ENCODE measurements at places on chromosomes 16 and 17.

DNA sequence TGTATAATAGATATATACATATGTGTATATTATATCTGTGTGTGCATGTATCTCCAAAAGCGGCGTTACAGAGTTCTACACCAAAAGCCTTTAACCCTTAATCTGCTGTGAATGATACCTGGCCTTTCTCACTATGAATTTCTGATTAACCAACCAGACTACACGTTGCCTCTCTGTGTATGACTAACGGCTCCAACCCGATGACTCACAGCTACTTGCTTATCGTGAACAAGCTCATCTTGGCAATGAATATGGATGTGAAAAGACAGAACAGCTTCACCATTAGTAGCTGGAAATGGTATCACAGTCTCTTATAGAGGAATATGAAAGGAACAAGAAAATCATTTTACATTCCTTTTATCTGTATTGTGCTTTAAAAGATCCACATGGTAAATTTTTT is 23.8 kb upstream of the ARHGAP44 start:
- no peak for DNase-seq

DNA sequence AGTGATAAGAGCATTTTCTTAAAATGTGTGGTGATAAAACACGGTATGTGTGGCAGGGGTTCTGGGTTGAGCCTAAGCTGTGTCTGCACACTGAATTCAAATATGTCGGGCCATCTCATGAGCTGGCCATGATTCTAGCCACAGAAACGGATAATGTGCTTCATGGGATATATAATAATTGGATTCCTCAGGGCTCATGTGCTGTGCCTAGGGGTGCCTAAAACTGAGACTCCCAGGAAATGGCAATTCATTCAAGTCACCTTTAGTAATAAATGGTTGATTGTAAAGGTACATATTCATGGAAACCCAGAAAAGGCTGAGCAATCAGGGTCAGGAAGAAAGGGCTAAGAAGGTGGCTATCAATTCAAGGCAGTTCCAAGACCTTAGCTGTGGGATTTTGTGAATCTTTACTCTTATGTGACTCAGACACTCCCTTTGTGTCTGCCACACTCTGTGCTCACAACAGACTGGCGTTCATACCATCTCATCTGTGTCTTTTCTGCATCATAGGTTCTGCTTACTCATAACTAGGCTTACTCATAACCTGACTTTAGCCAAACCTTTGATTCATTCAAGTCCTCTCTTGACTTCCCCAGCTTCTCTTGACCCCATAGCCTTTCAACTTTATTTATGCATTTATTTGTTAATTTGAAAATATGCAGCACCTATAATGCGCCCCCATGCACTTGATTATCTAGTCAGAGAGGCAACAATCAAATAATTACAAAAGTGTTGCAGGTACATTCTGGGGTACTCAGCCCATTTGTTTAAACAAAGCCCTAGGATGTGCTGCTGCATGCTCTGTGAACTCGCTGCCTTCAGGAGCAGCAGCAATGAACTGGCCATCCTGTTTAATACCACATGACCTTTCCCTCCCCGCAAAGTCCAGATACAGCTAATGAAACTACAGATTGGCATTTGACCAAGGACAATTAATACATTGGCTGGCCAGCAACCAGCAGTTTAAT is 28.4 kb upstream of the MED13 start:
- no peak for DNase-seq

DNA sequence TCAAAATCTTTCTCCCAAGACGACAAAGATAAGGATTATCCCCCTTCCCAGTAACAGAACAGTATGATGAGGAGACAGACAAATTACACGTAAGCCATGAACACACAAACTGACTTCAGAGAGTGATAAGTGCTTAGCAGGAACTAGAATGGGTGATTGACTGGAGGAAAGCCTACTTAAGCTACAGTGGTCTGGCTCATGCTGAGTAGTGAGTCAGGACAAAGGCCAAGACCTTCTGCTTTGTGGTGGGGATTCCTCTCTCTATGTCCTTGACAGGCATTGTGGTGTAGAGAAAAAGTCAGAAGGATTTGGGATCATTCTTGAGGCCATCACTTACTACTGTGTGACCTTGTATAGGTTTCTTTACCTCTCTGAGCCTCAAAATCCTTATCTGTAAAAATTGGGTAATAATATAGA is 381.9 kb upstream of the CCL2 start:
- DNase-seq, result no peak

DNA sequence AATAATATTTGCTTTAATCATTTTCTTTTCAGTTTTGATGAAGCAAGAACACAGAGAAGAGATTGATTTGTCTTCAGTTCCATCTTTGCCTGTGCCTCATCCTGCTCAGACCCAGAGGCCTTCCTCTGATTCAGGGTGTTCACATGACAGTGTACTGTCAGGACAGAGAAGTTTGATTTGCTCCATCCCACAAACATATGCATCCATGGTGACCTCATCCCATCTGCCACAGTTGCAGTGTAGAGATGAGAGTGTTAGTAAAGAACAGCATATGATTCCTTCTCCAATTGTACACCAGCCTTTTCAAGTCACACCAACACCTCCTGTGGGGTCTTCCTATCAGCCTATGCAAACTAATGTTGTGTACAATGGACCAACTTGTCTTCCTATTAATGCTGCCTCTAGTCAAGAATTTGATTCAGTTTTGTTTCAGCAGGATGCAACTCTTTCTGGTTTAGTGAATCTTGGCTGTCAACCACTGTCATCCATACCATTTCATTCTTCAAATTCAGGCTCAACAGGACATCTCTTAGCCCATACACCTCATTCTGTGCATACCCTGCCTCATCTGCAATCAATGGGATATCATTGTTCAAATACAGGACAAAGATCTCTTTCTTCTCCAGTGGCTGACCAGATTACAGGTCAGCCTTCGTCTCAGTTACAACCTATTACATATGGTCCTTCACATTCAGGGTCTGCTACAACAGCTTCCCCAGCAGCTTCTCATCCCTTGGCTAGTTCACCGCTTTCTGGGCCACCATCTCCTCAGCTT is 45.0 kb downstream of the ESRP2 start:
- DNase-seq, result no peak

DNA sequence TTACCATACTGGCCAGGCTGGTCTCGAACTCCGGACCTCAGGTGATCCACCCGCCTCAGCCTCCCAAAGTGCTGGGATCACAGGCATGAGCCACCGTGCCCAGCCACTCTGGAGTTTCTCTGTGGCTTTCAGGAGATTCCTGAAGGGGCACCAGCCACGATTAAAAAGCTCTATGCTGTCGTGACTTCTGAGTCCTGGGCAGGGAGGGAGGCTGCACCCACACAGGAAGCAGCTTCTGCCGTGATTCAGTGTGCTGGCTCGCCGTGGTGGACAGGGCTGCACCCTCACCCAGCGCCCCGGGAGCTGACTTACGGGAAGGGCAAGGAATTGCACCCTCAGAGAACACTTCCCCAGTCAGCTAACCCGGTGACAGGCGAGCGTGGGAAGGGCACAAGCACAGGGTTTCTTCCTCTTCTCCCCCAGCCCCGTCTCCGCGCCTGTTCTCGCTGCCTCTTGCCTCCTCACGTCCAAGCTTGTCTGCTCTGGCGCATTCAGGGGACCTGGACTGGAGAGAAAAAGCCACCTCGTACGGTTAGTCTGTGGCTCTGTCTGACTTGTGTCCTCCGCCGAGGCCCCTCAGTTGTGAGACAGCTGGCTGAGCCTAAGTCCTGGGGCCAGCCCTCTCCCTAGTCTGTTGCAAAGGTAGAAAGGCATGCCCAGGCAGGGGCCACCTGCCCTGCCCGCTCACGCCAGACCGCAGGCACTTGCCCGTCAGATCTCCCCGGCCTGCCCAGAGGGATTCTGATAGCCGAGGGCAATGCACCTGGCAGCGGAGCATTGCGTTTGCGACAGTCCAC is 145.0 kb downstream of the SEC14L1 start:
- no peak for DNase-seq

GRCh38 chr17:55346658-55347057 is 75.0 kb downstream of the MMD start:
- DNase-seq, result no peak

DNA sequence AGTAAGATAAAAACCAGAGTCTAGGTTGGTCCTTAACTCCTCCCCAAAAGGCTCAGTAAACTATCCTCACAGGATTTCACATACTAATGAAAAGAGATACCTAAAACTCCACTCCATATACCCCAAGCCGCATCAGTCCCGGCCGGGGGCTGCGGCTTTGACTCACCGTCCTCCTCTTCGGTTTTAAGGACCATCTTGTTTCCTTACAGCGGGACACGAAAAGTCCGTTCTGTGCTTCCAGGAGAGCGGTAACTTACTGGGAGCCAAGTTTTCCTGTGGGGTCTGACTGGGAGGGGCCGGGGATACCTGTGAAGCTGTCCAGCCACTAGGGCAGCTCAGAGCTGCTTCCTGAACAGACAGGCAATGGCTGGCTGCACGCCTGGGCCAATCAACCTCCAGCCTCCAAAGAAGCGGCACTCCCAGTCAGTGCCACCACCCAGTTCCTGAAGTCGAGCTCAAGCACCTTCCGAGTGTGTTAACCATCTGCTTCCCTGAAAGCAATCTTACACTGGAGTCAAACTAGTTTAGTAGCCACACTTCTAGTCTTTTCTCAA is 45.5 kb downstream of the CYTH1 start:
- no peak for DNase-seq

DNA sequence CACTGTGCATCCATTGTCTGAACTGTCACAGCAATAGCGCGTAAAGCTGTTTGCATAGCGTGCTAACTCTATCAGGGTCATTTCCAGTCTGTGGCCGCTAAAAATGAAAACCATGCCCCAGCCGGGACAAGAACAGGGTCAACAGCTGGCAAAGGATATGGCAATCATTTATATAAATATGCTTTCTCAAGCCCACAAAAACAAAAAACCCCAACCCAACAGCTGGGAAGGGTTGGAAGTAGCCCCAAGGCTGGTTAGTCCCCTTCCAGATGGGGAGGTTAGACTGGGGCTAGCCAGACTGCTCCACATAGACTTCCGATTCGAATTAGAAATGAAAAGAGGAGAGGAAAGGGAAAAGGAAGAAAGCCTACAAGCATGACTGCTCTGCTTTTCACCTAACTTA is 203.3 kb upstream of the TBX2 start:
- DNase-seq, result no peak

- DNase-seq, result no peak
These were observed 515 bp downstream of the SUMO2 start for GRCh38 chr17:75182319-75182568.

DNA sequence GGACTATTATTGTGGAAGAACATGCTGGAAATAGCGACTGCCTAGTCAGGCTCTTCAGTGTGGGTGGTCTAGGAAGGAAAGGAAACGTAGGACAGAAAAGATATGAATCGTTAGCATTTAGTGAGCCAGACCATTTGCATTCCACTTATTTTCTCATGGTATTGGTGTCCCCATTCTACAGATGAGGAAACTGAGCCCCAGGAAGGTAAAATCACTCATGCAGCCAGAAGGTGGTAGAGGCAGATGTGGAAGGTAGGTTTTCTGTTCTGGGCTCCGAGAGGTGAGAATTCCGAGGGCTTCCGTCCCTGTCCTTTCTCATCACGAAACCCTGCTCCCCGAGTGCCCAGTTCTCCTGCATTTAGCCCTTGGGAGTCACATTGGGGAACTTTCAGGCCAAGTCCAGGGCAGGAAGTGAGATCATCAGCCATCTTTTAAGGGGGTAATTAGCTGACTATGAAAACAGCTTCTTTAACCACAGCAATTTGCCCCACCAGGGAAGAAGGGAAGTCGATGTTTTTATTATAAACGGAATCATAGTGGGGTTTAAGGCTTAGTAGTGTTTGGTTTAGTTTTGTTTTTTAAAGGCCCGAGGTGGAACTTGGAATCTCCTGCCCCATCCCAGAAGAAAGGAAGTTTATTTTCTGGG is 110.7 kb upstream of the IRX3 start:
- no peak for DNase-seq

- no peak for DNase-seq
These were observed 209.4 kb downstream of the SEC14L1 start for GRCh38 chr17:77349976-77350830.

- DNase-seq, result no peak
These were observed 26.3 kb upstream of the HS3ST2 start for GRCh38 chr16:22787466-22788192.

GRCh38 chr16:68985268-68985667 is 120.2 kb upstream of the HAS3 start:
- DNase-seq, result no peak

DNA sequence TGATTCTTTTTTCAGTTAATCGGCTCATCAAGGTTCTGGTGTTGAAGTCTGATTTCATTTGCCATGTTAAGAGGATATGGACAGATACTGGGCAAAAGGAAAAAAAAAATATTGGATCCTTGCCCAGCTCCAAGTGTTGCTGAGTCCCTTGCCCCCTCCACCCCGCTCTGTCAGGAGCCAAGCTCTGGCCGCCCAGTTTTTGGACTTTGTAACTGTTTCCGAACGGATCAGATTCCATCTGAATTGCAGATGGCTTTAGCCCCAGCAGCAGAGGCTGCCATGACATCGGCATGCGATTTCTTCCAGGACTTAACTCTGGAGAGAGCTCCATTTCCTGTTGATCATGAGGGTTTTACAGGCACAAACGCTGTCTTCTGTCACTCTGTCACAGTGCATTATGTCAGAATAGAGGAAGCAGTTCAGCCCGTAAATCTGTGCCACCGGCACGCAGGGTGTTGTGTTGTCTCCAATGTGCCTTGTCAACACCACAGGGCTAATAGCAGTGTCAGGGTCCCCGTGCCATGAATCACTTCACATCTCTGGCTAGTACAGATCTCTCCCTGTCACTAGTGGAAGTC is 615.6 kb downstream of the MAF start:
- DNase-seq, result no peak

- DNase-seq, result no peak
These were observed 48.3 kb downstream of the CUEDC1 start for GRCh38 chr17:57906910-57907309.

- DNase-seq, result no peak
These were observed 11.2 kb downstream of the CES2 start for GRCh38 chr16:66946541-66946940.

DNA sequence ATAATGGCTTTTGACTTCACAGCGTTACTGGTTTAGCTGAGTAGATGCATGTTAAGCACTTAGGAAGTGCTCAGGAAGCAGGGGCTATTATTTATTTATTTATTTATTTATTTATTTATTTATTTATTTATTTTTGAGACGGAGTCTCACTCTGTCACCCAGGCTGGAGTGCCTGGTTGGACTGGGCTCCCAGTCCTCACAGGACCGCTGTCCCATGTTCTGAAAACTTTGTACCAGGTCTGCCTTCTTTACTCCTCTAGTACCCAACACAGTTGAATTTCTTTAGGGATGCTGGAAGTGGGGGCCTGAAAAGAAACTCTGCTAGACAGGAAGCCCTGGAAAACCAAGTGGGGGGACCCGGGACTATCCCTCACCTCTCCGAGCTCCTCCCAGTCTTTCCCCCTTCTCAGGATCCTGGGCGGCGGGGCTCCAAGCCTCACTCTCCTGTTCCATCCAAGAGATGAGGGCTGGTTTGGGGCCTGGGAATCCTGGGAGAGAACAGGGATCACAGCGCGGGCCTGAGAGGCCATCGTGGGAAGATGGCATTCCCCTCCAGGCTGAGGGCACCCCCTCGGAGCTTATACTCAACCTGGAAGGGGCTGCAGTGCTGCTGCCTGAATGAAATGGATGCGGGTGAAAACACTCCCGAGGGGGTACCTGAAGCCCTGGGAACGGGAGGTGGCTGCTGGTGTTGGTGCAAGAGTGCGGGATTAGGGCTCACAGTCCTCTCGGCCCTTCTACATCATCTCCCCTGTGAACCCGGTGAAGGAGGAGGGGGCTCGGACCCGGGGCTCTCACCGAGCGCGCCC is 674 bp downstream of the ZNF688 start:
- DNase-seq, result no peak

Data from stimulated activated CD4-positive, alpha-beta T cell treated with anti-CD3 and anti-CD28 coated beads, Interleukin-1b, Interleukin-23, amount 100 ng/mL, for 4 hours (primary cell).